Fibroblast of lung (primary cell): ENCODE measurements at places on chromosomes 2 and 18. TPM values are rescaled to one million over a fixed set of nuclear protein-coding genes. Genes with fewer than 3 reads are reported as not detected.

The CFC1 gene
- total RNA-seq: not detected in 2 replicates

DNA sequence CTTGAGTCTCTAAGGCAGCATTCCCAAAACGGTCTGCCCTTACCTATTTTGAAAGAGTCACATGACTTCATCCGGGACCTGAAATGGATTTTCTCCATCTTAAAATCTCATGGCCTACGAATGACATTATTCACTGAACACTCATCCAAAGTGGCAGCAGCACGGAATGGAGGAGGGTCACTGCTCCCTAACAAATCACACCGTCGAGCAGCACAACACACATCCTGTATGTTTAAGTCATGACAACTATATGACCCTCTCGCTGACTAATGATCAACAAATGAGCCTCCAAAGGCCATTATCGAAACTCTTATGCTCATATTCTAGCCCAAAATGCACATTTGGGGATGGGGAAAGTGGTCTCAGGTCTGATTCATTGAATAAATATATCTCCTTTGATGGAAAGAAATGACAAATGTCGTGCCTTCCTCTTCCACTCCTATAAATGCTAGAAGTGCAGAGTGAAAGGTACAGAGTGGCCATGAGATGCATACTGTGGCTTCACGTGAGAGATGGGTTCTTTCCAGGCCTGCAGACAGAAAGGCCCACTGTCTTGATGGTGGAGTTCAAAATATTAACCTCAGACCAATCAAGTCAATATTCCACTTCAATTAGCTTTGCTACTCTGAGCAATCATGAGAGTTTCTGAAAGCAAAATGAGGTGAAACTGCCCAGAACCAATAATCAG lies 70.8 kb downstream of the C2orf76 start:
- DNase-seq: no peak

- DNase-seq: no peak
Observed at GRCh38 chr2:96506016-96506906, 1.1 kb upstream of the NEURL3 start.

DNA sequence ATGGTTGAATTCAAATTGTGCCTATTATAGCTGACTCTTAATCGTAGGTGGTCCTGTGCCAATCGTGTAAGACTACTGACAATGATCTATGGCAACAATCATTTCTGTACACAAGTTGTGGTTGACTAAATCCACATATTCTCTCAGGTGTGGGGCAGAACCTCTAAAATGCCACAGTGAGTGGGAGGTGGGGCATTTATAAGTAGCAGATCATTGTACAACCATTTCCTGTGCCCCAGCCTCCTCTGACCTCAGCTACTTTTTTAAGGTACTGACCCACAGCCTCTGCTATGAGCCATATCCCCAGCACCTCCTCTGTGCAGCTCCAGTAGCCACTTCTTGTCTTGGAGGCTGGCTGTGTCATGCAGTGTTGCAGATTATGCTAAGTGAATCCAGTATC lies 48.6 kb upstream of the RAPH1 start:
- DNase-seq: no peak

- DNase-seq: no peak
Observed at GRCh38 chr2:65450810-65451209, 18.4 kb upstream of the SPRED2 start.

DNA sequence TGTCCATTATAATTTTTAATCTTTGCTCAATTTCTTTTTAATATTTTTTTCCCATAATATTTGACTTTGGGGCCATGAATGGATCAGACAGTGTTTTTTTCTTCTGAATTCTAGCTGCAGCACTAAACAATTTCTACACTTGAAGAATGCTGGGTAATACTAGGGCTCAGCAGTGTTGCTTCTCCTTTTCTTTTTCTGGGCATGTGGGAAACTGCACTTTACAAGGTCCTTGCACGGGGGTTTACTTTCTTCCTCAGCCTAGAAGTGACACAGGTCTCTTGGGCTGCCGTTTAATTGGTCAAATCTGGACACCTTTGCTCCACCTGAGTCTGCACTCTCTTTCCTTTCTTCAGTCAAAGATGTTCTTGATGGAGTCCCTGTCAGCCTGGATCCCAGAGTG lies 135.4 kb upstream of the APCDD1 start:
- DNase-seq: no peak

The IHH gene
- total RNA-seq: not detected in 2 replicates

- DNase-seq: peak; percentile 66
Observed at GRCh38 chr2:98412751-98413458, 31.8 kb upstream of the INPP4A start.

GRCh38 chr2:80242355-80242910 lies 62.1 kb downstream of the LRRTM1 start:
- DNase-seq: no peak

The VSNL1 gene
- 1.2 and 1.3 TPM in 2 replicates for total RNA-seq

DNA sequence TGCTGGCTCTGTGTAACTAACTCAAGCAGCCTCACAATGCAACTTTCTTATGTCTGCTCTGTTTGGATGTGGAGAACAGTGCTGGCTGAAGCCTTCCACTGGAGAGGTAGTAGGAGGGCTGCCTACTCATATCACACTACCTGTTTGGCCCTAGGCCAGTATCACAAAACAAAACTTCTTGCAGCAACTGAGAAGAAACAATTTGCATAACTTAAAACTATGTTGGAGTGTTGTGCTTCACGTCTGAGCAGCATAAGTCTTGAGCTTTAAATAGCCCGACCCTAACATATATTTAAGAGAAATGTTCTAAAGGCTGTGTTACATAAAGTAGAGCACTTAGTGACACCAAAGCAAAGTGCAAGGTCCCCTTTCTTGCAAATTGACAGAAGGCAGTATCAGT lies 204.9 kb upstream of the ACVR2A start:
- DNase-seq: no peak

The ZC3H15 gene
- total RNA-seq: 79.9 and 92.7 TPM in 2 replicates

DNA sequence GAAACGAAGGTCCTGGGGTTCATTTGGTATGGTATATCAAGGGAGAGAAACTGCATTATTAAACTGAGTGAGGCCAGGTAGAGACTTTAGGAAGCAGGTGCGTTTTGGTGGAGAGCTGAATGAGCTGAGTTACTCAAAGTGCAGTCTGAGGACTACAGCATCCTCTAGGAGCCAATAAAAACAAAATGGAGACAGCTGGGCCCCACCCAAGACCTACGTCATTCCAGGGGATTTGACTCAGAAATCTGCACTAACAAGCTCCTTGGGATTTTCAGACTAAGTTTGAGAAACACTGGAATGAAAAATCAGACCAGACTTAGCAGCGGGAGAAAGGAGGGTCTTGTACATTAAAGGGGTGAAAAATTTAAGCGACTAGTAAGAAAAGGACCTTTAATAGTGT lies 131.5 kb downstream of the UXS1 start:
- DNase-seq: no peak

DNA sequence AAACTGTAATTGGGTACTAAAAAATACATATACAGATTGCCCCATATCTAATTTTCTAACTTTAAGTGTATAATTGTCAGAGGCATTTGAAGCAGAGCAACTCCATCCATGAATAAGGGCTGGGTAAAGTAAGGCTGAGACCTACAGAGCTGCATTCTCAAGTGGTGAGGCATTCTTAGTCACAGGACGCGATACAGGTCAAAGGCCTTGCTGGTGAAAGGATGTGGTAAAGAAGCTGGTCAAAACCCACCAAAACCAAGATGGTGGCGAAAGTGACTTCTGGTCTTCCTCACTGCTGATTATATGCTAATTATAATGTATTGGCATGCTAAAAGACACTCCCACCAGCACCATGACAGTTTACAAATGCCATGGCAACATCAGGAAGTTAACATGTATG lies 50.0 kb downstream of the SLC8A1 start:
- peak; percentile 86 for DNase-seq

The LRP1B gene
- under 0.01 TPM in 2 replicates for total RNA-seq

DNA sequence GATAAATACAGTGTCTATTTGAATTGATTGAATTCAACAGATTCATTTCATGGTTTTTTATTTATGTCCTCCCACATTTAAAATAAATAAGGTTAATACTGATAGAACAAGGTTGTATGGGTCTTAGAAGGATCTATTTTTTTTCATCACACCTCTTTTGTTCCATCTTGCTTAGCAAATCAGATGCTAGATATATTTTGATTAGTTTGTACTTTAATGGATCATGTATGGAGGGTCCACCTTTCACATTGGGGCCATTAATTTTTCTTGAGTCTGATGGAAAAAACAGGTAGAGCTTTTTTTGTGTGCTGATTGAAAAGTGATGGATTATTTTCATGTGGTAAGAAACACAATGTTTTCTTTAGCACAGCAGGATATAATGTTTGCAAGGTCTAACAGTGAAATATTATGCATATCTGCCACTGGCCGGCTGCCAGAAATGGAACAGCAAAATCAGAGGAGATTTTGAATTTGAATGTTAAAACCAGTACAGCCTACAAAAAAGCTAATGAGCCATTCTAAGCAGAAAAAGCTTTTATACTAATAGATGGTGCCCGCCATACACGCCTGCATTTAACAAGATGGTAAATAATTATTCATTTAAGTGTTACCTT lies 188.1 kb upstream of the ETAA1 start:
- peak; percentile 21 for DNase-seq

GRCh38 chr18:49019446-49020045 lies 68.8 kb upstream of the SMAD7 start:
- DNase-seq: peak; percentile 25

The PROM2 gene
- total RNA-seq: 0.26 and 0.33 TPM in 2 replicates

- DNase-seq: no peak
Observed at GRCh38 chr2:185185044-185185443, 553.6 kb upstream of the FSIP2 start.

DNA sequence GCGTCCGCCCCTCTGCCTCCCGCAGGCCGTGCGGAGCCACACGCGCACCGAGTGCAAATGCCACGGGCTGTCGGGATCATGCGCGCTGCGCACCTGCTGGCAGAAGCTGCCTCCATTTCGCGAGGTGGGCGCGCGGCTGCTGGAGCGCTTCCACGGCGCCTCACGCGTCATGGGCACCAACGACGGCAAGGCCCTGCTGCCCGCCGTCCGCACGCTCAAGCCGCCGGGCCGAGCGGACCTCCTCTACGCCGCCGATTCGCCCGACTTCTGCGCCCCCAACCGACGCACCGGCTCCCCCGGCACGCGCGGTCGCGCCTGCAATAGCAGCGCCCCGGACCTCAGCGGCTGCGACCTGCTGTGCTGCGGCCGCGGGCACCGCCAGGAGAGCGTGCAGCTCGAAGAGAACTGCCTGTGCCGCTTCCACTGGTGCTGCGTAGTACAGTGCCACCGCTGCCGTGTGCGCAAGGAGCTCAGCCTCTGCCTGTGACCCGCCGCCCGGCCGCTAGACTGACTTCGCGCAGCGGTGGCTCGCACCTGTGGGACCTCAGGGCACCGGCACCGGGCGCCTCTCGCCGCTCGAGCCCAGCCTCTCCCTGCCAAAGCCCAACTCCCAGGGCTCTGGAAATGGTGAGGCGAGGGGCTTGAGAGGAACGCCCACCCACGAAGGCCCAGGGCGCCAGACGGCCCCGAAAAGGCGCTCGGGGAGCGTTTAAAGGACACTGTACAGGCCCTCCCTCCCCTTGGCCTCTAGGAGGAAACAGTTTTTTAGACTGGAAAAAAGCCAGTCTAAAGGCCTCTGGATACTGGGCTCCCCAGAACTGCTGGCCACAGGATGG lies 7.1 kb upstream of the WNT10A start:
- DNase-seq: no peak

The CYB5A gene
- total RNA-seq: 63.4 and 113 TPM in 2 replicates

DNA sequence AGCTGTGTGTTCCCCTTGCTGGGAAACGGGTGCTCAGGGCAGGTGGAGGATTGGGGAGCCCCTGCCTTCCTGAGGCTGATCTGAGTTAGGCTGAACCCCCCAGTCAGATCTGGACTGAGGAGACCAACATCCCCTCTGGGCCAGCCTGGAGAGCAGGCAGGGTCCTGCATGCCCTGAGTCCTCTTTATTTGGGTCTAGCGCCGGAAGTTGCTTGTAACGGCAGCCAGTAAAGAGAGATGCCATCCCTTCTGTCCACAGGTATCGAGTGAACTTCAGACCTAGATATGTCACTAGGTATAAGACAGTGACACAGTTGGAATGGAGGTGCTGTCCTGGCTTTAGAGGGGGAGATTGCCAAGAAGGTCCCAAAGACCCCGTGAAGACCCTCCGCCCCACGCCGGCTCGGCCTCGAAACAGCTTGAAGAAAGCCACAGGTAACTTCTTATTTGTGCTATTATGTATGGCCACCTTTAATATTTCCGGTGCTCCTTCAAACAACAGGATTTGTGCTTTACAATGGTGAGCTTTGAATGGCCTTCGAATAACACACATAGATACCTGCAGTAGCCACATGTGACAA lies 38.0 kb downstream of the EMILIN2 start:
- no peak for DNase-seq

DNA sequence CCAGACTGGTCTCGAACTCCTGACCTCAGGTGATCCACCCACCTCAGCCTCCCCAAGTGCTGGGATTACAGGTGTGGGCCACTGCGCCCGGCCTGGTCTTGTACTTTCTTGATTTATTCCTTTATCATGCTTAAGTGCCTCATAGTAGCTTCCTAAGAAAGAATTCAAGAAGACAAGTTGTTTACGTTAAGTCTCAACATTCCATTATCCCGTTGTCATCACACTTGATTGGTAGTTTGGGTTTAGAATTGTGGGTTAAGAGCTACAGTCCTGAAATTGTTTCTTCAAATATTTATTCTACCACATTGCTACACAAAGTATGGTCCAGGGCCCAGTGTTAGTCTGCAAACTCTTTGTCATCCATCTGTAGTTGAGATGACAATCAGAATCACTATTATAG lies 194.0 kb downstream of the VWC2L start:
- no peak for DNase-seq

GRCh38 chr2:227783404-227784138 lies 30.1 kb upstream of the CCL20 start:
- no peak for DNase-seq
